ENCODE measurements at places on chromosomes 7 and 10.
A peak's percentile ranks its signal among the peaks of the same experiment; 100 is the strongest.

- no peak for DNase-seq
Measured at GRCh38 chr10:100791369-100792058, 46.1 kb downstream of the PAX2 start.

GRCh38 chr10:33113466-33113865 lies 155.4 kb upstream of the ITGB1 start:
- DNase-seq = no peak

GRCh38 chr7:2537981-2538851 lies 17.1 kb downstream of the BRAT1 start:
- no peak for DNase-seq

GRCh38 chr10:63520500-63521415 lies at the start of gene REEP3:
TSS of gene REEP3 (plus strand) at chr10:63521401. CDS start at chr10:63521546, 145 bp downstream.
- peak; percentile 7 for DNase-seq

DNA sequence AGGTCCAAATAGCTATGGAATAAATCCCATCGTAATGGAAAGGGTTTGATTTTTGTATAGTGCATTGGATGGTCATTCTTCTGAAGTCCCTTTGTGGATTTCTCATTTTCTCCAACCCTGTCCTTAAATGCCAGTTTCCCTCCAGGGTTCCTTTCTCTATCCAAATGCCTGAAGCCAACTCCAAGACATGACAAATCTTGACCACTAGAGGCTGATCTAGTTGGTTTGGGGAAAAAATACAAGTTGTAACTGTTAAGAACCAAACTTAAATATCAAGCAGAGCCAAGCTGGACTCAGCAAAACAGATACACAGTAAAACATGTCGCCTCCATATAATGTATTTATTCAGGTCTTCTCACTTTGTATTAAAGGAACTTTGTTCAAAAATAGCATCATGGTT lies 28.7 kb downstream of the FRMD4A start:
- no peak for DNase-seq

DNA sequence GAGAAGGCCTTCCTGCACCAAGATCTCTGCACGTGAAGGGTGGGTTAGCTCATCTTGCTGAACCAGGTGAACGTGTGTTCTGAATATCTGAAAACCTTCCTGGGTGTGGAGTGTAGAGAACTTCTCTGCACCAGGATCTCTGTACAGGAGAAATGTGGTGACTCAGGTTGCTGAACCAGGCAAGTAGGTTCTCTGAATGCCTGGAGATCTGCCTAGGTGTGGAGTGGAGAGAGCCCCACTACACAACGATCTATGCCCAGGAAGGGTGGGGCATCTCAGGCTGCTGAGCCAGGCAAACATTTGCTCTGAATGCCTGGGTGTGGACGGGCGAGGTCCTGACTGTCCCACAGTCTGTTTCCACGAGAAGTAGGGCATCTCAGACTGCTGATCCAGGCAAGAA lies 1002.3 kb upstream of the KCND2 start:
- DNase-seq = no peak

DNA sequence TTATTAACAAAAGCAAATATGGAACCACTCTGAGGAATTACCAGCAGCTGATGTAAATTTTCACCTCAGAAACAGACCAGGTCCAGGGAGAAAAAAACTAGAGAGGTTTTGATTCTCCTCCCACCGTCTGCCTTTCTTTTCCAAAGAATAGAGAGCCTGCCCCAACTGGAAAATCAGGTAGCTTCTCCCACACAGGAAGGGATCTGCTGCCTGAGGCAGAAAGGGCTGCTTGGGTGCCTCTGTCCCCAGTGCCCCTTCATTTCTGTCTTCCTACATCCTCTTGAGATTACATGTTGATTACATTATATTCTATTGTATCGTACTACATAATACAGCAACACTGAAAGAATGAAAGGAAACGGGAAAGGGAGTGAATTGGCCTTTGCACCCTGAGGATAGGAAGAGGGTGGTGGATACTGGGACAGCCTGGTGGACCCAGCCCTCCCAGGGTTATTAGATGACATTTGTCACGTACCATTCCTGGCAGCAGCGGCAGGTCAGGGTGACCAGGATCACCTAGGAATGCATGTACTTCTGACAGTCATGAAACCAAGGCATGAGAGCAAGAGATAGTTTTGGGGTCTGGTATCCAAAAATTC lies 8.9 kb downstream of the ST8SIA6 start:
- DNase-seq = no peak

DNA sequence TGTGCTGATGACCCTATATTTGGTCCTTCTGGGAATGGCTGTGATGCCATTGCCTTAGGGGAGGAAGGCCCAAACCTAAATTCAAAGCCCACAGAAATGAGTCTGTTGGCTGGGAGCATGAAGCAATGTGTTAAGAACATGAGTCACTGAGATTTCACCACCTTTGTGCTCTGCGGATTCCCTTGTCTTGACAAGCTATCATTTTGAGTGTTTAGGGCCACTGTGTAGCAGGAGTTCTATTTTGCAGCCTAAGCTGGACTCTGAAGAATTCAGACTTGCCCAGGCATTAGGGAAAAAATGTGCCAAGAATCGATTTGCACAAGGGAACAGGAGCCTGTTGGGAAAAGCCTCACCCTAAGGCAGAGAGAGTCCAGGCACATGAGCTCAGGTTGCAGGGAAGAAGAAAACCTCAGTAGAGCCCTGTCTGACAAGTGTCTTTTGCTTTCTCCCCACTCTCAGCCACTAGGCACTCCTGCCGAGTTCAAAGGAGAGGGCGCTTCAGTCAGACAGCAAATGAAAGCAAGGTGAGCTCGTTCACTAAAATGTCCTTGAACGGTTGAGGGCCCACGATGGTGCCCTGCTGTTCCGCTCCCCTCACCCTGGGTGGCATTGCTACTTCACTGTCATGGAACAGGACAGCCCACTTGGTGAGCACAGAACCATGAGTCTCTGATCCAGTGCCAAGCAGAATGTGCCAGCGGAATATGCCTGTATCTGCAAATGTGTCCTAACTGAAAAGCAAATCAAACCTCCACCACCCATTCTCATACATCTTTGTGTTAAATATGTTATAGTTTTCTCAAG lies 93.6 kb downstream of the PRLHR start:
- no peak for DNase-seq

DNA sequence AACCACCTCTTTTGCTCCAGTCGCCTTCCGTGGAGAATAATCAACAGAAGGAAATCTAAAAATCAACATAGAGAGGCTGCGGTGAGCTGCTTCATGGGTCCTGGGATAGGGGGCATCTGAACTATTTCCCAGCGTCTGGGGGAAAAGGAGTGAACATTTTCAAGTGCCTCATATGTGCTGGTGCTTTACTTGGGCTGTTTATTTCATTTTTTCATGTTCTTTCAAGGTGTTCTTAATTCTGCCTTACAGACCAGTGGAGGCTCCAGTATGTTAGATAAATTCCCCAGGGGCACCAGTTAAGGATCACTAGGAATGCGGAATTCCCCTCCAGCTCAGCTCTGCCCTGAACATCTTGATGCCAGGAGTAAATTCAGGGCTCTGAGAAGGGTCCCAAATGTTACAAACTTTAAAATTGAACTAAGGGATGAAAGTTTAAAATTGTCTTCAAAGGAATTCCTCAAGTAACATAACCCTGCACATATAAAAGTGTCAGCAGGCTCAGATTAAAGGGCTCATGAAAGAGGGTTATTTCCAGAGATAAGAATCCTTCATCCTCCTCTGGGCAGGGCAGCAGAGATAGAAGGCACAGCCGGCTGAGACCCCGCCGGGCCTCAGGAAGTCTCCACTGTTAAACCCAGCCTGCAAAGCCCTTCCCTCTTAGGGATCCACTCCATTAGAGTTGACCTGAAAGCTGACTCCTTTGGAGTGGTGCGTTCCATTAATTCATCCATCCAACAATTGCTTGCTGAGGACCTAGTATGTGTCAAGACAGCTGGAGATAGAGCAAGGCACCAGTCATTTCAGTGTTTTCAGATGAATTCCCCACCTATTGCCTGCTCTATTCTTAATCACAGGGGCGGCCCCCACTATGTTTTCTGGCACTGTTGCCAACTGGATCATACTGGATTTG lies 345.8 kb downstream of the KCNMA1 start:
- no peak for DNase-seq

DNA sequence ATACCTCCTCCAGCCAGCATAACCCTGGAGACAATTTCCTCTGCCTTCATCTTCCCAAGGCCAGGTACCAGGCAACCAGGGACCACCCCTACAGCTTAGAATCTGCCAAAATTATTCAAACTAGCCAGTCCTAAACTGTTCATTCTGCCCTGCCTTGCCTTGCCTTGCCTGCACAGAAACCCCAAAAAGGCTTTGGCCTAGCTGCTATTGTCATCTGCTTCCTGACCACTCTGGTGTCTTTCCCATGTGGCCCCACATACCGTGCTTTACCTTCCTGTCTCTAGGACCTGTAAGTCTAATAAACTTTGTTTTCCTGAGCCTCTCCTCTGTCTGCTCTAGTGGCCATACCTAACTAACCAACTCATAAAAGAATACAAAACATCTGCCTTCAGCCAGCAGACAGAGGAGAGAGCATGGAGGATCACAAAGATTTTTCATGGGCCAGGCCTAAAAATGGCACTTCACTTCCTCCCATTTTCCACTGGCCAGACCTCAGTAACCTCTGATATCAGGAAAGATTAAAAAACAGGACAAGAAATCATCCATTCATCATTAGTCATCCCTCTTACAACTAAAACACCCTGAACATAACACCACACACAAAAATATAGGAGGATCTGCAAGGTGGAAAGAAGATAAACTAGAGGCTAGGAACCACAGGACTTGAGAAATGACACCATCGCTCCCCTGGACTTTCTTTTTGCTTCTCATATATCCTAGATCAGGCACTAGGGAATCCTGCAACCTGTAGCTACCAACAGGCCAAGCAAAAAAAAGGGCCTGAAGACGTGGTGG lies 51.5 kb downstream of the IMMP2L start:
- no peak for DNase-seq

GRCh38 chr7:116111475-116111874 lies 80.9 kb upstream of the TFEC start:
- no peak for DNase-seq

- DNase-seq = no peak
Measured at GRCh38 chr10:31030260-31030659, 1.4 kb downstream of the ZNF438 start.

DNA sequence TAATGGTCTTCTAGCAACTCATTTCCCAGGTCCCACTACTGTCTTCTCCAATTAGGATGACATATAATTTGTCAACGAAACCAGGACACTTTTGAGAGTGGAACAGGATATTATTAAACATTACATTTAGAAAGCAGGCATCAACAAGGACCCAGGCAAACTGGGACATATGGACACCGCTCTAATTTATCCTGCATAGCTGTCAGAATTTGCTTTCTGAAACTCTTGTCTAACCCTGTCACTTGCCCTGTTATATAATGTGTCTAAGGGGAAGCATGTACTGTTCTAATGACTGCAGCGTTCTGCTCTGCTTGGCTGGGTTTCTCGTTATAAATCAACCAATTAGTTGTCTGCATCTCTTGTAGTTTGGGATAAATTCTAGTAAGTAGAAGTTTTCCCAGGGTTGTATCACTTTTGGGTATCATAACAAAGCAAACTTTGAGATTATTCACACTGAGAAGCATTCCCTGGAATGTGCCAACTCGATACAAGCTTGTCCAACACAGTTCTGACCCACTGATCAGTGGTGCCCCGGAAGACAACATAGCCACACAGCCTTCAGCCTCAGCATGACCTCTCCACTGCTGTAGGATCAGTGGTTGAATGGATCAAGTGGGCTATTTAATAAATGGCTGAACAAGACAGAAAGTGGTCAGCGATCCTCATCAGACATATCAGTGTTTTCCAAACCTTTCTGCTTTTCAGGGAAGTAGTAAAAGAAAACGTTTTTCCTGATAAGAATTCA lies 228.1 kb downstream of the KIF20B start:
- DNase-seq = no peak

All from activated T-helper 1 cell treated with anti-CD3 and anti-CD28 coated beads, Interleukin-2, amount 50 U/mL, for 16 hours (primary cell).